ENCODE measurements at places on chromosomes 16 and 17. TPM values are rescaled to one million over a fixed set of nuclear protein-coding genes. Genes with fewer than 3 reads are reported as not detected.

GH1 gene
- polyA plus RNA-seq = not detected

CSH2 gene
- not detected for polyA plus RNA-seq

SUZ12 gene
- polyA plus RNA-seq = 42.1 TPM

WNT3 gene
- 7.6 TPM for polyA plus RNA-seq

TBC1D3H gene
- polyA plus RNA-seq = not detected

FN3K gene
- polyA plus RNA-seq = 6.0 TPM

TPSG1 gene
- not detected for polyA plus RNA-seq

CIITA gene
- not detected for polyA plus RNA-seq

CPHXL2 gene
- polyA plus RNA-seq = not detected

SMARCE1 gene
- 245 TPM for polyA plus RNA-seq

TBC1D3G gene
- not detected for polyA plus RNA-seq

FAM20A gene
- polyA plus RNA-seq = not detected

KRTAP2-3 gene
- polyA plus RNA-seq = not detected

ICAM2 gene
- polyA plus RNA-seq = not detected

ALOX12B gene
- 0.31 TPM for polyA plus RNA-seq

UTS2R gene
- polyA plus RNA-seq = not detected

NPIPB5 gene
- polyA plus RNA-seq = 20.4 TPM

ZNF629 gene
- polyA plus RNA-seq = 10.4 TPM

TNP2 gene
- polyA plus RNA-seq = not detected

KRTAP4-2 gene
- not detected for polyA plus RNA-seq

NGFR gene
- polyA plus RNA-seq = 6.7 TPM

KRTAP1-5 gene
- polyA plus RNA-seq = not detected

SOST gene
- polyA plus RNA-seq = not detected

CACNG4 gene
- 32.9 TPM for polyA plus RNA-seq

SPATA22 gene
- polyA plus RNA-seq = not detected

MYL4 gene
- not detected for polyA plus RNA-seq

PDILT gene
- polyA plus RNA-seq = not detected

OR3A1 gene
- not detected for polyA plus RNA-seq

KRT32 gene
- polyA plus RNA-seq = not detected

LRRC36 gene
- 1.6 TPM for polyA plus RNA-seq

CPNE7 gene
- polyA plus RNA-seq = 0.15 TPM

XYLT1 gene
- polyA plus RNA-seq = 4.5 TPM

PRR29 gene
- polyA plus RNA-seq = 3.8 TPM

FOXL1 gene
- 0.24 TPM for polyA plus RNA-seq

COPRS gene
- polyA plus RNA-seq = 54.3 TPM

DNAAF8 gene
- polyA plus RNA-seq = 6.2 TPM

TCAP gene
- polyA plus RNA-seq = 3.3 TPM

CACNG1 gene
- not detected for polyA plus RNA-seq

ALG1 gene
- polyA plus RNA-seq = 13.9 TPM

All from neural cell (in vitro differentiated cells).